ENCODE measurements at places on chromosomes 12 and 14.

DNA sequence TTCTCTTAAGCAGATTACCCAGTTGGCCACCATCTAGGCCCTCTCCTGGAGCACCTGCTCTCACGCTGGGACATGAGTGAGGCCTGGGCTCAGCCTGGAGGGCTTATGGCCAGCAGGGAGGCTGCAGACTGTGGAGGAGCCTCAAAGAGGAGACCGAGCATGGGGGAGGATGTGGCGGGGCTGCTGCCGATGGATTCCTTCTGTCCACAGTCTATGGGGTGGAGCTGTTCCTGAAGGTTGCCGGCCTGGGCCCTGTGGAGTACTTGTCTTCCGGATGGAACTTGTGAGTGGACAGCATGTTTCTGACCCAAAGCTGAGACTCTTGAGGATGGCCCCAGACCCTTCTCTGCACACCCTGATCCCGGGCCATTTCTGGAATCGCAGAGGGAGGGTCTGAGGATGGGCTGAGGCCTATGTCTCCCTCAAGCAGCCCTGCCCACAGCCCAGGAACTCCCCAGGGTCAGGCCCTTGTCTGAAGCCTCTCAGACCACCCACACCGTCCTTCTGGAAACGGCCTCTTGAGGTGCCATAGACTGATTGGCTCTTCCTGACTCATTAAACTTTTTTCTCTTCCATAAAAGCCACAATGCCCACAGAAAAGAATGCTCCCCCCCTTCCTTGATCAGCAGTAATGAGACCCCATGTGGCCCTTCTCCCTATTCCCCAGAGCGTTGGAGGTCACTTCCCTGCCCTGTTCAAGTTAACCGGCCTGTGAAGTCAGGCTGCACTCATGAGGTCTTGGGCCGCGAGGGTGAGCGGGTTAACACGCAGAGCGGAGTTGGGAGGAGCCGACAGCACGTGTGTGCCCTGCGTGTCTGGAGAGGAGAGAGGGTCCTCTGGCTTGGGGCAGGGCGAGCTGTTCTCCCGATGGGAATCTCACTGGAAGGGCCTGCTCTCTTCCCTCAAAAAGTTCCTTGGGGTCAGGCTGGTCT, 49.0 kb downstream of the SLC8B1 start:
- H3K27ac ChIP-seq: no peak overlapping the region
- H3K36me3 ChIP-seq: peaks cover 13% of the 10 kb centered on the region
- H3K4me3 ChIP-seq: no peak overlapping the region
- no peaks in the 10 kb centered on the region for H3K27me3 ChIP-seq
- DNase-seq: no peak
- no peaks in the 10 kb centered on the region for H3K4me1 ChIP-seq

GRCh38 chr12:110533607-110534006, 31.5 kb downstream of the RAD9B start:
- peaks cover 30% of the 10 kb centered on the region for H3K4me1 ChIP-seq
- no peak for DNase-seq

- H3K27ac ChIP-seq: no peak overlapping the region
- H3K4me1 ChIP-seq: no peaks in the 10 kb centered on the region
- no peaks in the 10 kb centered on the region for H3K36me3 ChIP-seq
- H3K4me3 ChIP-seq: no peak overlapping the region
Observed at GRCh38 chr14:103121846-103122584, 1.2 kb upstream of the TNFAIP2 start.

DNA sequence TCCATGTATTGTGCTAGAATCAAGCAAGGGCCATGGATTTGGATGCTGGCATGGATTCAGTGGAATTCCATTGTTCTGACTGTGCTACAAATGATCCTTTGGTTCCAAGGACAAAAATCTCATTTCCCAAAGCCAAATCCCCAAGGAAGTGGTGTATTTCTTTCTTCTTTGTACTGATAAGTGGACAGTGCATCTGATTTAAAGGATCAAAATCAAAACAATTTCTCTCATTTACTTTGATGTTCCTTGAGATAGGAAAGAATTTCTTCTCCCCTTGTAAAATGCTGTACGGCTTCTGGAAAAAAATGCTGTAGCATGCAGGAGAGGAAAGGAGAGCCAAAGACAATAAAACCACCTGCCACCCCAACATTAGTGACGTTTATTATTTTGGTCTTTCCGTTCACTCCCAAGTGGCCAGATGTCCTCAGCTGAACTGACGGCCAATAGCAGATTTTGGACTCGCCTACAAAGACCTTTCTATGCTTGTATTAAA, 185.7 kb downstream of the PRKD1 start:
- no peaks in the 10 kb centered on the region for H3K27me3 ChIP-seq
- no peak overlapping the region for H3K4me3 ChIP-seq
- H3K4me1 ChIP-seq: no peaks in the 10 kb centered on the region
- no peak for DNase-seq
- H3K36me3 ChIP-seq: no peaks in the 10 kb centered on the region
- no peak overlapping the region for H3K27ac ChIP-seq

GRCh38 chr14:99191395-99192027, 80.5 kb downstream of the BCL11B start:
- H3K27ac ChIP-seq: peak overlapping the region; percentile 96
- H3K27me3 ChIP-seq: no peaks in the 10 kb centered on the region
- H3K36me3 ChIP-seq: peaks cover 15% of the 10 kb centered on the region
- peaks cover 79% of the 10 kb centered on the region for H3K4me1 ChIP-seq

DNA sequence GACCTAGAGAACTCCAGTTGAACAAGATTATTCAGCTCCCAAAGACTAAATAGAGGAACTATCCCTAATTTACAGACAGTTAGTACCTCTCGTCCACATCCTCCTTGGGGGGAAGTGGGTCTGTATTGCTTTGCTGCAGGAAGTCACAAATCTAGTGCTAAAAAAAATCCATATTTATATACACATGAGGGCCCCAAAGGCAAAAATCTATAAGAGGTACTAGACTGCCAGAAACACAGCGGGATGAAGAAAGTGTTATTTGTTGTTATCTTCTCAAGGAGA, 190.1 kb downstream of the TTC8 start:
- no peak overlapping the region for H3K27ac ChIP-seq
- H3K36me3 ChIP-seq: no peaks in the 10 kb centered on the region
- no peaks in the 10 kb centered on the region for H3K4me1 ChIP-seq
- DNase-seq: no peak
- peaks cover 22% of the 10 kb centered on the region for H3K27me3 ChIP-seq

DNA sequence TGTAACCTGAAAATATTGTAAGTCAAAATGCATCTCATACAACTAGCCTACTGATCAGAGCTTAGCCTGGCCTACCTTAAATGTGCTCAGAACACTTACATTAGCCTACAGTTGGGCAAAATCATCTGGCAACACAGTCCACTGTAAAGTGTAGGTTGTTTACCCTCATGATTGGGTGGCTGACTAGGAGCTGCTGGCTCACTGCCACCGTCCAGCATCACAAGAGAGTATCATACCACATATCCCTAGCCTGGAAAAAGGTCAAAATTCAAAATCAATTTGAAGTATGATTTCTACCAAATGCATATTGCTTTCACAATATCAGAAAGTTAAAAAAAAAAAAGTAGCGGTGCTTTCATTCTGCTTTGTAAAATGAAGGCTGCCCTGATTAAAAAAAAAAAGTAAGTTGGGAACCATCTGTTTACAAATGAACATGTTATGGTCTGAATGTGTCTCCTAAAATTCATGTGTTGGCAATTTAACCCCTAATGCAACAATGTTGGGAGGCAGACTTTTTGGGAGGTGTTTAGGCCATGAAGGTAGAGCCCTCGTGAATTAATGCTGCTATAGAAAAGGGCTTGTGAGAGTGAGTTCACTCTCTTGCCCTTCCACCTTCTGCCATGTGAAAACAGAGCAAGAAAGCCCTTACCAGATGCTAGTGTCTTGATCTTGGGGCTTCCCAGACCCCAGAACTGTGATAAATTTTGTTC, 211.8 kb downstream of the PPM1H start:
- H3K4me1 ChIP-seq: no peaks in the 10 kb centered on the region
- H3K36me3 ChIP-seq: no peaks in the 10 kb centered on the region
- no peak for DNase-seq
- H3K27me3 ChIP-seq: peaks cover 21% of the 10 kb centered on the region

DNA sequence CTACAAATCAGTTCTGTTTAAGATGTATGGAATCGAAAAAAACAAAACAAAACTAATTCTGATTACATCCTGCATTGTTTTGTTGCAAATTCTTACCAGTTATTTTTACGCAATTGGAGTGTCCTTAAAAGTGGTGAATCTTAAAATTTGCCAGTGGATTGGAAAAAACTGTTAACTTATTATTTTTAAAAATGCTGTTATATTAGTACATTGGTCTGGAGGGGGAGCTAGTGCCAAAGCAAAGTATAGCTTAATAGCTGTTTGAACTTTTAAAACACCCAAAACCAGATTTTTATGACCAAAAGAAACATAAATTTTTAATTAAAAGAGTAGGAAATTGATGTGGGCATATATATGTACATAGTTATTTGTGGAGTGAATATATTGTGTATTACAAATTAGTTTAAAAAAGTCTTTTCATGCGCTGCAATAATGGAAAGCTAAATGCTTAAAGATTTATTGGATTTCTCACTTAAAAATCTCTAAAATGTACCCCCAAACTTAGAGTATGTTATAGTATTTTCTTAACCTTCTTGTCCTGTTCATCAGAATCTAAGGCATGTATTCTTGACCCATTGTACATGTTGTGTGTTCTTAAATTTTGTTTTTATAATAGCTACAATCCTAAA, 2.5 kb downstream of the FUT8 start:
- H3K36me3 ChIP-seq: peaks cover 11% of the 10 kb centered on the region
- no peak for DNase-seq
- H3K27me3 ChIP-seq: no peaks in the 10 kb centered on the region
- H3K27ac ChIP-seq: no peak overlapping the region
- H3K4me3 ChIP-seq: peak overlapping the region; percentile 95
- H3K4me1 ChIP-seq: peaks cover 40% of the 10 kb centered on the region

GRCh38 chr14:72291908-72292688, 359.9 kb downstream of the RGS6 start:
- peaks cover 20% of the 10 kb centered on the region for H3K27me3 ChIP-seq
- no peak overlapping the region for H3K27ac ChIP-seq
- H3K4me3 ChIP-seq: no peak overlapping the region
- DNase-seq: no peak
- H3K36me3 ChIP-seq: no peaks in the 10 kb centered on the region
- H3K4me1 ChIP-seq: no peaks in the 10 kb centered on the region

- H3K27me3 ChIP-seq: no peaks in the 10 kb centered on the region
- no peaks in the 10 kb centered on the region for H3K4me1 ChIP-seq
- H3K4me3 ChIP-seq: no peak overlapping the region
Observed at GRCh38 chr12:77122236-77122635, 56.9 kb upstream of the E2F7 start.

- H3K4me1 ChIP-seq: no peaks in the 10 kb centered on the region
- no peaks in the 10 kb centered on the region for H3K36me3 ChIP-seq
- no peak overlapping the region for H3K27ac ChIP-seq
- no peaks in the 10 kb centered on the region for H3K27me3 ChIP-seq
- H3K4me3 ChIP-seq: no peak overlapping the region
Observed at GRCh38 chr12:48032597-48032996, 28.3 kb upstream of the COL2A1 start.

DNA sequence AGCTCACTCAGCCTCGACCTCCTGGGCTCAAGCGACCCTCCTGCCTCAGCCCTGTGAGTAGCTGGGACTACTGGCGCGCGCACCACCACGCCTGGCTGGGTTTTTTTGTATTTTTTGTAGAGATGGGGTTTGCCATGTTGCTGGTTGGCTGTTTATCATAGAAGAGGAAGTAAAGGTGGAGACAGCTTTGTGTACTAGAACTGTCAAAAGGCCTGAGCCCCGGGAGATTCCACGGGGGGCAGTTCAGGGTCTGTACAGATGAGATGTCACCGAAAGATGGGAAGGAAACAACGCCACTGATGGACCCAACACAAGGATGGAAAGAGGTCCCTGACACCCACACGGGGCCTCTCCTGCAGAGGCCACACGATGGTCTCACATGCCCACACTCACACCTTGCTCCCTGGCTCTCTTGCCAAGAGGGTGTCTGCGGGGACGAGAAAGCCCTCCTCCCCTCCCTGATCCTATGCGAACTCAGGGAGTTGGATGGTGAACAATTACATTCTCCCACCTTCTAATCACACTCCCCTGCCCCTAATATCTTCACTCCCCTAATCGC, 66.6 kb downstream of the KDM2B start:
- H3K27ac ChIP-seq: peak overlapping the region; percentile 57
- H3K36me3 ChIP-seq: peaks cover 12% of the 10 kb centered on the region
- DNase-seq: no peak
- peaks cover 5% of the 10 kb centered on the region for H3K4me1 ChIP-seq
- H3K27me3 ChIP-seq: no peaks in the 10 kb centered on the region

- peaks cover 8% of the 10 kb centered on the region for H3K4me1 ChIP-seq
- no peak overlapping the region for H3K4me3 ChIP-seq
- H3K27ac ChIP-seq: no peak overlapping the region
Observed at GRCh38 chr14:35789651-35790050, 19.4 kb downstream of the RALGAPA1 start.

GRCh38 chr14:57378661-57379060, 11.7 kb upstream of the NAA30 start:
- H3K4me3 ChIP-seq: no peak overlapping the region
- no peaks in the 10 kb centered on the region for H3K36me3 ChIP-seq
- H3K27me3 ChIP-seq: peaks cover 9% of the 10 kb centered on the region
- H3K4me1 ChIP-seq: no peaks in the 10 kb centered on the region
- DNase-seq: no peak
- no peak overlapping the region for H3K27ac ChIP-seq

- no peaks in the 10 kb centered on the region for H3K4me1 ChIP-seq
- no peak for DNase-seq
- H3K27ac ChIP-seq: no peak overlapping the region
- H3K27me3 ChIP-seq: no peaks in the 10 kb centered on the region
Observed at GRCh38 chr12:23361971-23362370, 587.5 kb downstream of the SOX5 start.

- H3K4me3 ChIP-seq: no peak overlapping the region
- H3K36me3 ChIP-seq: no peaks in the 10 kb centered on the region
- H3K4me1 ChIP-seq: no peaks in the 10 kb centered on the region
- no peaks in the 10 kb centered on the region for H3K27me3 ChIP-seq
Observed at GRCh38 chr14:53441789-53442188, 288.7 kb upstream of the DDHD1 start.

DNA sequence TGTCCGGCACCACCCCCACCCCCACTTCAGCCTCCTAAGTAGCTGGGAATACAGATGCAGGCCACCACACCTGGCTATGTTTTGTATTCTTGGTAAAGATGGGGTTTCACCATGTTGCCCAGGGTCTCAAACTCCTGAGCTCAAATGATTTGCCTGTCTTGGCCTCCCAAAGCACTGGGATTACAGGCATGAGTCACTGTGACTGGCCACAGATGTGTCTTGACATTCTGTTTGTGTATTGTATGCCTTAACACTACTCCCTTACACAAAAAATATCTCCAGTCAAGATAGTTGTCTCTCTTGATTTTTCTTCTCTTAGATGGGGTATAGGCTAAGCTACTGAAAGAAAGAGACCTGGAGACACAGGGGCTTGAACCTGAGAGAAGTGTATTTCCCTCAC, 17.6 kb downstream of the CLEC14A start:
- H3K4me3 ChIP-seq: no peak overlapping the region
- H3K27ac ChIP-seq: no peak overlapping the region

GRCh38 chr12:14460212-14460841, 94.8 kb downstream of the ATF7IP start:
- no peak overlapping the region for H3K4me3 ChIP-seq
- H3K4me1 ChIP-seq: peaks cover 14% of the 10 kb centered on the region
- DNase-seq: no peak
- H3K27me3 ChIP-seq: no peaks in the 10 kb centered on the region
- H3K27ac ChIP-seq: no peak overlapping the region

Data from activated T-helper 2 cell treated with anti-CD3 and anti-CD28 coated beads, Interferon-gamma antibody, Interleukin-2, Interleukin-4, amounts not matched to agents 10 μg/mL and 5 μg/mL and 100 μg/mL, durations not matched to agents 14 hours and 24 hours and 36 hours (primary cell).